ENCODE measurements at places on chromosomes 3 and 15.

- DNase-seq, result no peak
Measured at GRCh38 chr3:67357610-67358458, 296.6 kb downstream of the SUCLG2 start.

DNA sequence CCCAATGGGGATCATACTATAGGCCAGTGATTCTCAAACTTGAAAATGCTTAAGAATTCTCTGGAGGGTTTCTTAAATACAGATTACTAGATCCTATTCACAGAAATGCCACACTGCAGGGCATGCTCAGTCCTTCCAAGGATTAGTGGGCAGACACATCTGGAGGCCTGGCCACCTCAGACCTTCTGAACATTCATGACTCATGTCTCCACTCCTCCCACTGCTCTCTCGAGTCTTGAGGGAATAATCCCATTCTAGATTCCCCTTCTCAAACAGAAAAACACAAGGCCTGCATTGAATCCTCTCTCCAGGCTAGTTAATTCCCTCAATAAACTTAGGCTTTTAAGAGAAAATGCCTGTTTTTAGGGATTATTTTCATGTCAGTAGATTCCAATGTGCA, 22.1 kb downstream of the ZNF621 start:
- no peak for DNase-seq

- DNase-seq, result no peak
Measured at GRCh38 chr3:31974964-31975363, 6.1 kb downstream of the OSBPL10 start.

GRCh38 chr15:99721896-99722295, 11.3 kb downstream of the LYSMD4 start:
- DNase-seq, result no peak

- no peak for DNase-seq
Measured at GRCh38 chr3:128573160-128573559, 77.5 kb downstream of the RPN1 start.

- no peak for DNase-seq
Measured at GRCh38 chr3:99542767-99543518, 95.5 kb upstream of the COL8A1 start.

DNA sequence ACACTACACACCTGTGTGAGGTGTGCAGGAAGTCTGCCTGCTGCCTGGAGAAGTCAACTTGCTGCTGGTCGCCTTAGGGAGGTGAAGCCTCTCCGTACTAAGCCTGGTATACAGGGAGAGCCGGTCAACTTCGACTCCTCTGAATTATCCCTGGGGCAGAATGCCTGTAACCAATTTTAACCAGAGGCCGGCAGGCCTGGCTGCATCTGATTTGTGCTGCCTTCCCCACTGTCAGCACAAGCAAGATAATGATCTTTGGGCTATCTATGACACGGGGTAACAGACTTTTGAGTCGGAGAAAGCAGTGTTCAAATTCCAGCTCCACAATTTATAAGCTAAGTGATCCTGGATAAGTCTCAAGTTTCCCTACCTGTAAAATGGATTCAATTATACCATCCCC, 42.3 kb downstream of the MAGEF1 start:
- DNase-seq, result no peak

DNA sequence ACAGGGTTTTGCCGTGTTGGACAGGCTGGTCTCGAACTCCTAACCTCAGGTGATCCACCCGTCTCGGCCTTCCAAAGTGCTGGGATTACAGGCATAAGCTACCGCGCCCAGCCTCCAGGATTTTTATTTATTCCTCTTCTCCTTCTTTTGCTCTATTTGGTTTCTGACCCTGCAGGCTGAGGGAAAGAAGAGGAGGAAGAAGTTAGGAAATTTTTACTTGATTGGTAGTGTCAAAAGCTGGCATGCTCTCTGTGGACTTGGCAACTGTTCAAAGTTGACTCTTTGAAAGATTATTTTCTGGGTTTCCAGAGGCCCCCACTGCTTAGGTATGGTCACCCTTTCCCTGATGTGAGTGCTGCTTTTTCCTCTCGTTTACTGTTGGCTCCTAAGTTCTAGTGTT, 372.2 kb downstream of the DIPK2A start:
- DNase-seq, result no peak

- no peak for DNase-seq
Measured at GRCh38 chr3:152825566-152825965, 9.4 kb upstream of the P2RY1 start.

GRCh38 chr3:53728606-53729005, 117.6 kb downstream of the CHDH start:
- DNase-seq, result no peak

Data from stimulated activated CD4-positive, alpha-beta T cell treated with anti-CD3 and anti-CD28 coated beads, Interleukin-2, amount 100 ng/mL, for 4 hours (primary cell).